ENCODE measurements at places on chromosomes 12 and 14.

DNA sequence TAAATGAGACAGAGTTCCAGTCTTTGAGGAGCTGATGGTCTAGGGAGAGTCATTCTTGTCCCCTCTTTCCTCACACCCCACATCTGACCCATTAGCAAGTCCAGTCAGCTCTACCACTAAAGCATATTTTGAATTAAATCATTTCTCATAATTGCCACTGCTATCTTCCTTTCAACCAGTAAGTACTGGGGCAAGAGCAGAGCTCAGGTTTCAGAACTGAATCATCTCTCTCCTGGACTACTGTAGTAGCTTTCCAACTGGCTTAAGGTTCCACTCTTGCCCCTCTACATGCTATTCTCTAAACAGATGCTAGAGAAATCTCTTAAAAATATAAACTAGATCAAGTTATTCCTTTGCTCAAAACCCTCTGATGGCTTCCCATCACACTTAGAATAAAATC lies 218.3 kb downstream of the TTC6 start:
- no peak for DNase-seq

DNA sequence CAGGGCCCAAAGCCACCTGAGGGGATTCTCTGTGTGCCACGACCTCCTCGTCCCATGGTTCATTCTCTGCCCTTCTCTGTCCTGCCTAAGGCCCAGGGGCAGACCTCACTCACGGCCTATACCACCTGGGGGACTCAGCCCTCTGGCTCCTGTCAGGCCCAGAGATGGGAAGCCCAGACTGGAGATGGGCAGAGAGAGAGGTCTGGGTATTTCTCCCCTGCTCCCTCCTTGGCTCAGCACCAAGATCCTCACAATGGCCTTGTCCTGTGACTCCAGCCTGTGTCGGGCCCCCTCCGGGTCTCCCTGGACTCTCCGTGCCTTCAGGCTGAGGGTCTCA lies 46.9 kb upstream of the BCL11B start:
- no peak for DNase-seq

DNA sequence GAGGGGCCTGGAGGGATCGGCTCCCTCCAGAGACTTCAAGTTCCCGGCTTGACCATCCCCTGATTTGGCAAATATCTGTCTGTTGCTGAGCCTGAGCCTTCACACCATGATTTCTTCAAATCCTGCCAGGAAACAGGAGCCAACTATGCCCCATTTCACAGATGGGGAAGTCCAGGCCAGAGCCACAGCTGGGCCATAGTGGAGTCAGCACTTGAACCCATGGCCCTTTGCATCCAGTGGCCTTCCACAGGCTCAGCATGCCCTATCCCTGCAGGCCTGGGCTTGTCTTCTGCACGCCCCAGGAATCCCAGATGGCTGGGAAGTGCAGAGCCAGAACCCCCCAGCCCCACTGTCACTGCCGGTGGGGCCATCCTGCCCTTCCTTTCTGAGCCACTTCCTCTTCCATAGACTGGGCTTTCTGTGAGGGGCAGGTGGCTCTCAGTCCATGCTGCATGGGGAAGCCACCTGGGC lies 44.9 kb downstream of the CYP46A1 start:
- DNase-seq = no peak

DNA sequence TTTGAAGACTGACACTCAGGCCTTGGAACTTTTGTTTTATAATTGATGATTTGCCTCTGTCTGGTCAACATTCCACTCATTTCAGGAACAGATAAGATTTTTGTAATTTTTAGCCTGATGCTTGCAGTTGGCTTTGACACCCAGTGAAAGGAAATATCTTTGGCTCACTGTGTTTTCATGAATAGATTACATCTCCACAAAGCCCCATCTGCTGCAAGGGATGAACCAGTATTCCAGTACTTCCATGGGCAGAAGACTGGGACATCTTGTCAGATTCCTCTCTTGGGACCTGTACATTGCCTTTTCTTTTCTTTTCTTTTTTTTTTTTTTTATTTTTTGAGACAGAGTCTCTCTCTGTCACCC lies 28.4 kb downstream of the GSG1 start:
- no peak for DNase-seq

Measured in substantia nigra (tissue), 51 donors.